ENCODE measurements at places on chromosomes 3 and 15.

DNA sequence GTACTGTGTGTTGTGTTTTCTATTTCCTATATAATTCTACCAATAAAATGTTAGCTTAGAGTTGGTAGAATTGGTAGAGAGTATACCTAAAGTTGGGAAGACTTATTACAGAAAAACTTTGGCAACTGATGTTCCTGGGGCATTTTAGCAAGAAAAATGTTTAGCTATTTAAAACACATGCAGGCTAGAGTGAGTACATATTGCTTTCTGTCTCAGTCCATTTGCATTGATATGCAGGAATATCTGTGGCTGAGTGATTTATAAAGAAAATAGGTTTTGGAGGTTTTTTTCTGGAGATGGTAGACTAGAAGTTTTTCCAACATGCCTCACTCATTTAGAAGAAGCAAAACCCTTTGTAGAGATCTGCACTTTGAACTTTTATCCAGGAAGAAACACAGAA lies 30.4 kb upstream of the OR5K1 start:
- no peak for DNase-seq

DNA sequence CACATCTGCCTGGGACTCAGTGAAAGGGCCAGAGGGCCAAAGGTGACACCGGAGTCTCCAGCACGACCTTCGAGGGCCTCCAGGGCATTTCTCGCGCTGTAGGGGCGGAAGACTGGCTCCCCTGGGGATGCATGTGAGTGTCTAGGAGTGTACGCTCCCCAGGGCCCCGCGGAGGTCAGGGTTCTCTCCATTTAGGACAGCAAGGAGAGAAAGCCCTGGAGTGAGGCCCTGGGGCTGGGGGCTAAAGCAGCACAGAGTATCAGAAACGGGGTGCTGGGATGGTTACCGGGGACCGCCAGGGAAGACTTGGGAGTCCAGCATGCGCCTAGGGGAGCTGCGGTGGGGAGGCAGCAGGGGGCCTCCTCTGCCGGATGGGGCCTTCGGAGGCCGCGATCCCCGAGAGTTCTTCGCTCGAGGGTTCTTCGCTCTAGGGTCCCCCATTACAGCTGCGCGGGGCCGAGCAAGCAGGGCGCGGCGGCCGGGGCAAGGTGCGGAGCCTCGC lies 595 bp upstream of the APBA2 start:
- DNase-seq, result no peak

GRCh38 chr3:188752850-188753249 lies 418.9 kb upstream of the TPRG1 start:
- DNase-seq, result no peak

DNA sequence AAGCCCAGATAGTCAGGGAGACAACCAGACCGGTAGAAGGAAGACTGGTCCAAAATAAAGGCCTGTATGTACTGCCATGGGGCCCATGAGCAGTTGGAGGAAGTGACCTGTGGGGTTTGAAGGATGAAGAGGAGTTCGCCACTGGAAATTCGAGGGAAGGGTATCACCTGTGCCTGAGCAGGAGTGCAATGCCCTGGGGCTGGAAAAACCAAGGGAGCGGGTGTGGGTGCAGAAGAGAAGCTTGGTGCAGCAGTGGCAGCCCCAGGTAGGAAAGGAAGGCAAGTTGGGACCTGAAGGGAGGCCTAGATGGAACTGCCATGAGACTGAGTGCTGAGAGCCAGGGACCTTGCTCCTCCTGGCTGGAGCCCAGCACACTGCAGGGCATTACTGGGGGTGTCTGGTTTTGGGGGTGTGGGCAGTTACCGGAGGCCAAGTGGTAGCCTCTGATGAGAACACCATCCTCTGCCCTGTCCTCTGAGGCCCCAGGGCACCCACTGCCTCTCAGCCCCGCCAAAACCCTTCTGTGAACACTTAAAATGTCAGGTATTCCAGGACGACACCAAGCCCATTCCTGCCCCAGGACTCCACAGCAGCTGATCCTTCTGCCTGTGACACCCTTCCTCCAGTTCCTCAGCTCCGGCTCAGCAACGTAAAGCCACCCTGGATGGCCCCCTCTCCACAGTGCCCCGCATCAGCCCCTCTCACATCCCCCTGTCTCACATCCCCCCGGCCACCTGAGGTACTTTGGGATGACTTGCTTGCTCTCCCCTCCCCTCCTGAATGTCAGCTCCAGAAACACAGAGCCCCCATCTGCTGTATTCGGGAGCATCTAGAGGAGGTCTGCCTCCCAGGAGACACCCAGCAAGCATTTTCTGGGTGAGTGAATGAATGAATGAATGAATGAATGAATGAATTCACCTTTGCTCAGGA lies 42.9 kb downstream of the WNT7A start:
- DNase-seq, result no peak

DNA sequence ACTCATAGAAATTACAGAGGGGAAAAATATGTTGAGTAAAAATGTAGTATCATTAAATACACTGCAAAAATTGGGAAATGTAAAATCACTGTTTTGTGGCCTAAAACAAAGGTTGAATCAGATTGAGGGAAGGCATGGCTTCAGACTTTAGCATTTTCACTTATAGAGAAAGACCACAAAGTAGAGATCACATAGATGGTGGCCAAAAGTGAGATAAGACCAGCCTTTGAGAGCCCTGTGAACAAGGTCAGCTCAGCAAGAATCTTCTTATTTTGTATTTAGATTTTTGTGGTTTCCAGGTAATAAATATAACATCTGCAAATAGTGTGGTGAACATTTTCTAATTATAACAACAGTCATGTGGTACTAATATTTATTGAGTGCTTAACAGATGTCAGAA lies 544.8 kb upstream of the DPPA4 start:
- DNase-seq, result no peak

- DNase-seq, result no peak
Measured at GRCh38 chr3:97928986-97929385, 43.2 kb downstream of the RIOX2 start.

DNA sequence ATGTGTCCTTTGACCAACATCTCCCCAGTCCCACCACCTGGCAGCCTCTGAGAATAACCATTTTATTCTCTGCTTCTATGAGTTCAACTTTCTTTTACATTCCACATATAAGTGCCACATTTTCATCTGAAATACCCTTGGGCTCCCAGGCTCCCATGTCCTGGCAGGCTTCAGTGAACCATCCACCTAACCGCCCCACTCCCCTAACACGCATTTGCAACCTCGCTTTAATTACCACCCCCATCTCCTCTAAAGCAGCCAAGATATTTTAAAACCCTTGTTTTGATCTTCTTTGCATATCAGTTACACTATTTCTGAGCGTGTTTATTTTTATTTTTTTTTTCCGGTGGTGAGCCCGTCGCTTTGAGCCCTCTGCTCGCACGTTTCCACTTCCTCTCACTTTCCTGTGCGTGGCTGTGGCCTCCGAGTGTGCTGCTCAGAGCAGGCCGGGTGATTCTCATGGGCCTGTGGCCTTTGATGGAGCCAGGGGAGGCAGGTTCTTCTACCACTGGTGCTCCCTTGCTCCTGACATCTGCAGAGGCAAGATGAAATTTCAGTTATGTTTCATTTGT lies 195.4 kb upstream of the LPP start:
- no peak for DNase-seq

GRCh38 chr15:65226221-65226620 lies 14.9 kb upstream of the CILP start:
- DNase-seq, result no peak

DNA sequence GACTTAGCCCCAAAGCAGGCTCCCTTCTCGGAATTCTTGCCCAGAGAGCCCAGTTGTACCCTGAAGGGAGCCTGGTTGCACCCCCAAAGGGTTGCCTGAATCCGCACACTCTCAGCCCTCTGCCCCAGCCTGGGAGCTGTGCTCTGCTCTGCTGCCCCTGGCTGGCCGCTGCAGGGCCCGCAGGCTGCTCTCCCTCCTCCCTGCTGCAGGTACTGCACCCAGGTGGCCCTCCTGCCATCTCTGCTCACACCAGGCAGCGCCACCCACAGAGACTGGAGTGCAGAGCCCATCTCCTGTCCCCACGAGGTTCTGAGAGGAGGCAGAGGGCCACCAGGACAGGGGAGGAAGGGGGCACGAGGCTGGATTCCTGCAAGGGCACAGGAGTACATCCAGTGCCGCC lies 134.2 kb upstream of the NSMCE3 start:
- DNase-seq, result no peak

GRCh38 chr3:120090422-120090821 lies 3.8 kb downstream of the GSK3B start:
- no peak for DNase-seq

- DNase-seq, result no peak
Measured at GRCh38 chr3:114308830-114309229, 15.0 kb downstream of the TIGIT start.

- DNase-seq, result no peak
Measured at GRCh38 chr3:194396859-194397756, 2.0 kb downstream of the GP5 start.

- no peak for DNase-seq
Measured at GRCh38 chr3:9041626-9042025, 78.4 kb upstream of the RAD18 start.

DNA sequence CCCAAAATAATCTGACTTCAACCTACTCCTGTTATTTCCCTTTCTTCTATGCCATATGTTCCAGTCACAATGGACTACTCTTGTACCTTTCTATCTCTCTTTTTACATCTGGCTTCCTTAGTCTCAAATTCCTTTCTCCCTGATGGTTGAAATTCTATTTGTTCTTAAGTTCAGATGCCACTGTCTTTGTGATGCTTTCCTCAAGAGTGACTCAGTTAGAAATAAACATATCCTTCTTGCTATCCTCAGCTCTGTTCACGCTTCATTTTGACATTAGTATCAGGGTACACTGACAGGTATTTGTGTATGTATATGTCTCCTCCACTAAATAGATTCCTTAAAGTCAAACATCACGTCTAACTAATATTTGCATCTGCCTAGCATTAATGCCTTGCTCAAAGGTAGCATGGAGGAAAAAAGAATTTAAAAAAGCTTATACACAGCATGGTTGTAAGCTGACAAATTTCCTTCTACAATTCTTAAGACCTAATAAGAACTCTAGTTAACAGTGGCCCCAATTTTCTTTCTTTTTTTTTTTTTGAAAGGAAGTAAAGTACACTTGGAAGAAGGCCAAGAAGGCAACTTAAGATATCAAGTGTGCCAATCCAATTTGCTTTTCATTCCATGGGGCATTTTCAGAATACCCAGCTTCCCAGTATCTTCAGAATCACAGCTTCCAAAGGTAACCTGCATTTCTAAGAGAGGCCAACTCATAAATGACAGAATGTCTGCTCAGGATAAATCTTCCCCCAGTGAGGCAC lies 58.0 kb downstream of the CHAC1 start:
- DNase-seq, result no peak

- DNase-seq, result no peak
Measured at GRCh38 chr3:30694148-30694547, 87.7 kb downstream of the TGFBR2 start.

DNA sequence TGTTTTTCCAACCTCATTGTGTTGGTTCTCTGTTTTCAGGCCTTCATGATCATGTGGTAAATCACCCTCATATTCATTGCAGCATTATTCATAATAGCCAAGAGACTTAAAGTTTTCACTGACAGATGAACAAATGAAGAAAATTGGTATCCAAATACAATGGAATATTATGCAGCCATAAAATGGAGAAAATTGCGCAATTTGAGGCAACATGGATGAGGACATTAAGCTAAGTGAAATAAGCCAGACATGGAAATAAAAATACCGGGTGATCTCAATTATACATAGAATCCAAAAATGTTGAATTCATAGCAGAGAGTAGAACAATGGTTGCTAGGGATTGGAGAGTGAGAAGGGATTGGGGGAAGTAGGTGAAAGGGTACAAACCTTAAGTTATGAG lies 491.9 kb upstream of the KCNMB2 start:
- no peak for DNase-seq

DNA sequence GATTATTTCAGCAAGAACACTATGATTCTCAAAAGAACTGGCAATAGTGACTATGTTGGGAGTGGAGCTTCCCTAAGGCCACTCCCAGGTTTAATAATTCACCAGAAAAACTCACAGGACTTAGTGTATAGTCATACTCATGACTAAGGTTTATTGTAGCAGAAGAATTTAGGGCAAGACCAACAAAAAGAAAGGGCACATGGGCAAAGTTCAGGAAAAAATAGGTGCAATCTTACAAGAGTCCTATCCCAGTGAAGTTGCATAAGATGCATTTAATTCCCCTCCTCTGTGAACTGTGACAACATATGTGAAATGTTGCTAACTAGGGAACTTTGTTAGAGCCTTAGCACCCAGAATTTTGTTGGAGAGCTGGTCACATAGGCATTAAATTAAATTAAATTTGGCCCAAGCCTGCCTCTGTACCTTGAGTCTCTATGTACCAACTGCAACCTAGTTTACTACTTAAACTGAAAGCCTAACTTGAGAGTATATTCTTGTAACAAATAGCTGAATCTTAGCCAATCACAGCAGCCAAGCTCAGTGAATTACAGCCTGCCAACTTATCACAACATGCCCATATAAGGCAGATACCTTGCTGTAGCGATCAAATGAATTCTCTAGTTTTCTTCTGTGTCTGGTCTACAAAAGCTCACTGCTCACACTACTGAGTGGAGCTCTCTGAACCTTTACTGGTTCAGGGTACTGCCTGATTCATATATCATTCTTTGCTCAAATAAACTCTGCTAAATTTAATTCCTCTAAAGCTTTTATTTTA lies 386.2 kb upstream of the ARHGEF26 start:
- DNase-seq, result no peak

DNA sequence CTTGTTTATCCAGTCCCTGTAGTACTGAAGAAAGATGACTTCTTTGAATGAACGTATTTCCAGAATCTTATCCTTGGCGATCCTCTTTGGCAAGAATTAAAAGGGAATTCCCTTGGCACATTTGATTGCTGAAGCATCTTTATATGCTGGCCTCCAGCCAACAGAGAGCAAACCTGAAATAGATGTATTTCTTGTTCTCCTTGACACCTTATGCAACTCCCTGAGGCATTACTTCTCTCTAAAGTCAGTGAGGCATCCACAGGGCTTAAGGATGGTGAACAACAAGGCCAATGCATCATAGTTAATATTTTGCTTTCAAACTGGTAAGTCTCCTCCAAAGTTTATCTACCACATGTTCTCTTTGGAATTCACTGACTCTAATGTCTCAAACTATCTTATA lies 450.9 kb upstream of the THRB start:
- DNase-seq, result no peak

DNA sequence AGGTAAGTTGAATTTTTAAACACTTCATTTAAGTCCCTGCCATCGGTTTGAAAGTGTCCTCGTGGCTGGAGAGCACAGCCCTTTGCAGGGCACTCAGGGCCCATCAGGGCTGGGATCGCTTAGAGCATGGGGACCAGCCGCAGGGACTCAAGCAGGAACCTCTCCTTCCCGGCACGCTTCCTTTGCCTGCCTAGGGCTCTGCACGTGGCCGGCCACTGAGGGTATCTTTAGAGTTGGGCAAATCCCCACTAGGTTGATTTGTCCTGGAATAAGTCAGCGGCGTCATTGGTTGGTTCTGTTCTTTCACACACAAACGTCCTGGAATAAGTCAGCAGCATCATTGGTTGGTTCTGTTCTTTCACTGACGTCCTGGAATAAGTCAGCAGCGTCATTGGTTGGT lies 131.6 kb downstream of the OCA2 start:
- DNase-seq, result no peak

DNA sequence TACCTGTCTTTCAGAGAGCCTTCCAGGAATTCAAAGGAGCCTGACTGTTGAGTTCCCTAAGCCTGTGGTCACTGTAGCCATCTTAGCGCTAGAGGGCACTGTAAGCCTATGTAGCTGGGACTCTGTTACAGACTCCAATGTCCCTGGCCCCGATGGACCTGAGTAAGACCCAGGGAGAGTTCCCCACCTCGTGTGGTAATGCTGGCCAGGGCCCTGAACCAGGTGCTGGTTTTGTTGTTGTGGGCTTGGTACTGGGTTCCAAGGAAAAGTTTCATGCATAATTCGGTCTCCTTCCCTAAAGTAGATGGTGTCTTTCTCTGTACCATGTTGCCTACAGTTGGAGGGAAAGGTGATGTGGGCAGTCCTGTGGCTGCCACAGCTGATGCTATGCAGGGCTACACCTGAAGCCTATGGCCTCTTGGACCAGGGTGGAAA lies 32.4 kb downstream of the CDAN1 start:
- DNase-seq, result peak; percentile 35
